ENCODE measurements at places on chromosomes 3 and 15.

GRCh38 chr3:184559336-184559735 is 2.2 kb upstream of the EPHB3 start:
- DNase-seq: no peak

DNA sequence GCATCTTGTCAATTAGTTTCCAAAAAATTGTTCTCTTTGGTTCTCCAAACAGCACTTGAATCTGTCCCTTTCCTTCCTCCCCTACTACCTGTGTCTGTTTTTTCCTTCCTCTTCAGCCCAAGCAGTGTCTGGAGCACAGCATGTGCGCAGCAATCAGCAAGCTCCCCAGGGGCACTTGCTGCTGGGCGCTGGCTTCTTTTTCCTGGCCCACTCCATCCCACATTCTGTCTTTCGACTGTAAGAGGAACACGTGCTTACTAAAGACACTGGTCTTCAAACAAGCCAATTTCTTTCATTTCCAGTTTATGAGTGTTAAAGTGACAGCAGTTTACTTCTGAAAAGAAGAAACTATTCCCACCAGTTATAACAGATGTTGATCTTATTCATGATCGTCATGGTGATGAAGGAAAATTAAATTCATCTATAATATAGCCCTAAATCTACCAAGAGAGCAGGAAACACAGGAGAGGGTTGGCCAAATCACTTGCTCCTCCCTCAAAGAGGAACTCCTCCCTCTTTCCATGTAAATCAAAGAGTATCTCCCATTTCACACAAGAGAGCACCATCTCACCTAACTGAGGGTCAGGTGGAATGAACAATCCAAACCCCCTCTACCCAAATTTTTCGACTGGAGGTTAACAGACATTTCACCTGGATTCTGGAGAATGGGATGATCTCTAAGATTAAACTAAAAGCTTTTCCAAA is 115.4 kb downstream of the IGF2BP2 start:
- no peak for DNase-seq

DNA sequence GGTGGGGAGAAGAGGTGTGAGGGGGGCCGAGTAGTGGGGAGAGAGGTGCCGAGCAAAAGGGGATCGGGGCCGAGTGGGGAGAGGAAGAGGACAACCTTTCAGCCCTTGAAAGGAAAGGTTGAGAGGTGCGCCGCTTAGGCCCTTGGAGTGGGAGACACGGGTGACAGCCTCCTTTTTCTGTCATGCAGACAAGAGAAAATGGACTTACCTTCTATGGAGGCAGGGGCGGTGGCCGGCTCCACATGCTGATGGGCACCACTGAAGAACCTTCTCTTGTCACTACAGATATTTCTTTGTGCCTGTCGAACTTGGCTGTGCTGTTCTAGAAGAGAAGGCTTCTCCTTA is 421 bp downstream of the KLHL18 start:
- peak; percentile 42 for DNase-seq

DNA sequence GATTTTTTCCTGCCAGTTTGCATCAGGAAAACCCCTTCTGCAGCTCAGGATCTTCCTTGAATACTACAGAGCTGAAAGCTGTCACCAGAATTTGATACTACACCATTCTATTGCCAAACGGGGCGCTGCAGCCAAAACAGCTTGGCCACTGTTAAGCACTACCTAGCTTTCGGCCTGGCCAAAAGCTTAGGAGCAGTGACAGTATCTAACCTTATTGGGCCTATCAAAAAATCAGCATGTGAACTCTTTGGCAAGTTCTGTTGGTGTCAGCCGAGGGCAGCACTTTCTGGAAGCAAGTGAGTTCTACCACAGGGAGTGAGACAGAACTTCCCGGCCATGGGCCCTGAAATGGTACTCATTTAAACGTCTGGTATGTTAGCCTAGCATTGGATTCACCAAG is 16.1 kb upstream of the GYG1 start:
- DNase-seq: no peak

- DNase-seq: peak; percentile 43
These were observed 28.7 kb downstream of the CMTM7 start for GRCh38 chr3:32420126-32421038.

- no peak for DNase-seq
These were observed 143.3 kb upstream of the WNT5A start for GRCh38 chr3:55630280-55630920.

- DNase-seq: no peak
These were observed 40.0 kb upstream of the RBMS3 start for GRCh38 chr3:29240887-29241286.

DNA sequence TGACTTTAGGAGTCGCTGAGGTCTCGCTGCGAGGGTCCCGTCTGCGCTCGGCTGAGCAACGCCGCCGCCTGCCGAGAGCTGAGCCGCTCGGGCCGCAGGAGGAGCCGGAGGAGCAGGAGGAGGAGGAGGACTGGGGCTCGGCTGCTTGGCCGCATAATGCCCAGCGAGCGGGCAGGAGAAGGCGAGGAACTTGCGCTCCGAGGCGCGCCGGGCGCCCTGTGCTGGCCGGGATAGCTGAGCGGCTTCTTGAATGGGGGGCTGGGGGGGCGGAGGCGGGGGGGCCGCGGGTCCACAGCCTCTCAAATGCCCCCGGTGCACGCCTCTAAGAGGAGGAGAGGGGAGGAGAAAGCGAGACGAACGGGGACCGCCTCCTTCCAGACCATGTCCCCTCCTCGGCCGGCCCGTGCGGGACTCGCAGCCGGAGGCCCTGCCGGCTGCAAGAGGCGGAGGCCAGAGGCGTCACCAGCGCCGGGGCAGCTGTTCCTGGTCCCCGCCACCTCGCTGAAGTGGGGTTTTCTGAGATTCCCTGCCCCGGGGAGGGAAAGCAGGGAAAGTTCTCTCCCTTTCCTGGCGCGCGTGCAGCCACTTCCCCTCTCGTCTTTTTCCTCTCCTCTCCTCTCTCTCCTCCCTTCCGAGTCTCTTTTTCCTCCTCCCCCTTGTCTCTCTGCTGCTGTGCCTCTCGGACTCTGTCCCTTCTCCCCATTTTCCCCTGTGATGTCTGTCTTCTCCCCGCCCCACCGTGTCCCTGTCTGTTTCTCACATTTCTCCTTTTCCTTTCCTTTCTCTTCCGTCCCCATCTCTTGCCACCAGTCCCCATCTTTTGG is at the start of gene ADAMTS9:
TSS of gene ADAMTS9 (minus strand) at position 220 of the 824 bp plus-strand sequence. CDS start 343 bp downstream, outside the sequence.
- DNase-seq: no peak

DNA sequence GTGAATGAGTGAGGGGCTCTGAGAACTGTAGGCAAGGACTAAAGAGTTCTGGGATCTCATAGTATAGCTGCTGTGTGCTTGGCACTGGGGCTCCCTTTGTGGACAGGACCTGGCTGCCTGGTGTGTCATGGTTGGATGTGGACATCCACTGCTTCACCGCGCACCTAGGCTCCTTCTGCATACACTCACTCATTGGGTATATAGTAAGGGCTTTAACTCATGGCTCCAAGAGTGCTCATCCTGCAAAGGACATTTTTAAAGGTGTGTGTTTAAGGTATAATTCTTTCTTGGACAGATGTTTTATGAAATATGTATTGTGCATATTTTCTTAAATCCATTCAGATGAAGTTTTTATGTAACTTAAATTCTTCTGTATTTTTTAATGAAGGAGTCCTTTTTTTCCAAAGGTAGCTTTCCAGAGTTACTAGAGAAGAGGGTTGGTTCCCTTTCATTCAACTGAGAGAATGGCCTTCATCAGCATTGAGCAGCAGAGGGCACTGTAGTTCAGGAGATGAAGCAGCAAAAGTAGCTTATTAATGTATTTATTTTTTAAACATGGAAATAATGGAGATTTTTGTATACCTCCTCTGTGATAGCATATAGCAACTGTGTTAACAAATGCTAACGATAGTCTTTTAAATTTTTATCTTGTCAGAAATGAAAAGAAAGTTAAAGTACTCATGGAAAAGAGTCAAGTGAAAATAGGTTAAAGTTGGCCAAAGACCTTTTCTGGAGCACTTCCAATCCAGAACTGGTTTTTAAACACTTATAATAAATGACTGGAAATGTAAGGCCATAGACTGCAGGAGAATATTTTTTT is 25.2 kb downstream of the OXNAD1 start:
- peak; percentile 57 for DNase-seq

DNA sequence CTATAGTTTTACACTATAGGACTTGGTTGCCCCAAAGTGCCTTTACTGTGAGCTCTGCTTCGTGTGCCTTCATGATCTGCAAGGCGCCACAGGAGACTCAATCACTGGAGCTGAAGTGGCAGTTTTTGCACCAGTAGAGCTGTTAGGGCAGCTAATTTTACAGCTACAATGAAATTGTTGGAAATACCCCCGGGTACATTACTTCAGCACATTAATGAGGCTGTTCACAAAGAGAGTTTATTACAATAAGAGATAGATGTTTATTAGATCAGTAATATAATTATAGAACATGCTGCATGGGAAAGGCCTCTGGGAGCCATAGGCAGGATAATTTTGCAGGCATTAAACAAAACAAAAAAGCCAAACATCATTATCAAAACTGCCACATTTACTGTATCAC is 231.1 kb downstream of the CTNNB1 start:
- DNase-seq: no peak

DNA sequence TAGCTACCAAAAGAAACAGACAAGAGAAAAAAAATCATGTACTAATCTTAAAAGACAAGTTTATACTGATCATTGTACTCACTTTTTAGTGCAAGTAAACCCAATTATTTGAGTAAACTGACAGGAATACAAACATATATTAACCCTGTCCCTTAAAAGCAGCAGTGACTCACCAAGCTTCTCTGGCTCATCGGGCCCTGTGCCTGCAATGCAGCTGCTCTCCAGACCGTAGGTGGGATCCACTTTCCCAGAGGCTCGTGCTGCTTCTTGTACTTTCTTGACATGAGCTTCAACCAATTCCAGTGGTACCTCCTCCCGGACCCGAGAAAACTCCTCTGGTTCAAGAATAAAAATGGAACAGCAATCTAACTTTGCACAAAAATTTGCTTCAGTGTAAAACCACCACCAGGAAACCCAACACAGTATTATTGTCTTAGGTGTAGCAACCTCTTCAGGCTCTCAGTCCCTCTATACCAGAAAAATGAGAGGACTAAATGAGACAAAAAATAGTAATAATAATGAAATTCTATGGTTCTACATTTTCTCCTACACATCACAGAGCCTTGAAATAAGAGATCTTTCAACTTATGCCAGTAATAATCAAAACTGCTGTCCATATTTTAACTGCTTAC is 82.6 kb upstream of the CSPG5 start:
- DNase-seq: no peak

DNA sequence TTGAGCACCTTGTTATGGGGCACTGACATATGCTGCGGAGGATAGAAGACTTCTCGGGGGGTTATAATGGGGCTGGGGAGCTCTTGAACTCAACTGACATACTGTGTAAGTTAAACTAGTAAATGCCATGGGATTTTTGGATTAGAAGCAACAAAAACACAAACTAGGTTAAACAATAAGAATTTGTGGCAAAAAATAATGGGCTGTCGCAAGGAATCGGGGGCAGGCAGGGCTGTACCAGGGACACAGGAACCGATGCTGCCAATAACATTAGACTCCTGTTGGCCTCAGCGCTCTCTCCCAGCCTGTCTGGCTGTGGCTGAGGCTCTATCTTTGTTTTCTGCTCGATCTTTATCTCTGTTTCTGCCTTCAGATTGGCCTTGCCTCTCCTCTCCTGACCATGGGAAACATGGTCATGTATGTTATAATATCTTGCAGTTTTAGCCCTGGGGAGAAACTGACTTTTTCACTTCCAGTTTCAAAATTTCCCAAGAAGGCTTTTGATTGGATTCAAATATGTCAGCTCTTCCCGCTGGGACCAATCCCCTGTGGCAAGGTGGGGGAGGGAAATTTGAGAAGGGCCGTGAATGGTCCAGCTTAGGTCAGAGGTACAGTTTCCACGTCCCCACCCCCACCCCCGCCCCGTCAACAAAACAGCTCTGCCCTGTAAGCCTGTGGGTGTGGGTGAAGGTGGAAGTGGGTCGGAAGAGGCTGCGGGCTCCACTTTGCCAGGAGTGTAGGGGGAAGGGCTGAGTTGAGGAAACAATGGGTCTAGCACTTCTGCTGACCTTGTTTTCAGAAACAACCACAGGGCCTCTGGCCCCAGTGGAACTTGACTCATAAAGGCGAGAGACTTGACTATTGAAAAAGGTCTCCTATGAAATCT is 161.1 kb upstream of the TBL1XR1 start:
- peak; percentile 71 for DNase-seq

DNA sequence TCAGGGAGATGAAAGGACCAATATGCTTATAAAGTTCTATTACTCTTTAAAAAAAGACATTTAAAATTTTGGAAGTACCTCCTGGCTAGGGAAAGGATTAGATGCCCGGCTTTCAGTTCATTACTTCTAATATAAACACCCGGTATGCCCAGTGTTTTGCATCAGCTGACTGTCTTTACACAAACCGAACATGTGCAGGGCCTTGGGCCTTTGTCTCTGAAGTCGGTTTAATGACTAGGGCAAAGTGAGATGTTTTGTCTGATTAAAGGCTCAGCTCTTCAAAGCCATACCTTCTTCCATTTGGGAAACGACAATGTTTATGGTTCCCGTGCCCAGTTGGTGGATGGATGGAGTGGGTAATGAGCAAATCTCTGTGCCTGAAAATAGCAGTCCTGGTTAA is 179.3 kb upstream of the LRTM1 start:
- DNase-seq: no peak

- DNase-seq: no peak
These were observed 366.3 kb downstream of the TIGIT start for GRCh38 chr3:114660124-114660523.

GRCh38 chr3:143975554-143976152 is 4.0 kb downstream of the DIPK2A start:
- DNase-seq: no peak

DNA sequence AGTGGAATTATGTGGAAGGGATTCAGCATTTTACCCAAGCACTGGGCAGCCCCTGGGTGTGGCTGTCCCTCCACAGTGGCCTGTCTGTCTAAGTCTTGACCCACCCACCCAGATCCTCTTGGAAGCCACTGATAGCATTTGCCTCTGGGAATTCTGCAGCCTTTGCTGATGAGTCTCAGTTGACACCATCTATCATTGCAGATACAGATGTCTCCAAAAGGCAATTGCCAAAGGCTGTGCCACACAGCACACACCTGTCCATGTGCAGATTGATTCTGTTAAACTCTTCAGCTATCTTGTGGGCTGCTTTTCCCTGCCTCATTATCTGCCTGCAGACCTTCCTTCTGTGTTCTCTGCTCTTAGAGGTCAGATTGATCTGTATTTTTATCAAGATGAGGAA is 18.1 kb downstream of the CX3CR1 start:
- no peak for DNase-seq

DNA sequence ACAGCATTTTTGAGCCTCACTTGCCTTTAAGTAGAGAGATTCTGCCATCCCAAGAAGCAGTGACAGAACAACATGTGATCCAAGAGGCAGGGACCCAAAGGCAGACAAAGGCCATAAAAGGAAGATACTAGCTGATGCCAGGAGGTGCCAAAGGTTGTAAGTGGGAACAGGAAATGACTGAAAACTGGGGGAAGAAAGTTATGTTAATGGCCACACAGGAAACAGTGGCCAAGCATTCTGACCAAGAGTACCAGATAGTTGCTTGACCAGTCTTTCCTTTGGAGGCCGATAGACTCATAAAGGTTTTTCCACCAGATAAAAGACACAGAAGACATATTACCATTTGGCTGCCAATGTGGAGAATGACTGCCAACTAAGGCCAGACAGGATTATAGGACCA is 274.5 kb upstream of the PEX5L start:
- no peak for DNase-seq

GRCh38 chr3:178568155-178568731 is 32.0 kb downstream of the KCNMB2 start:
- DNase-seq: no peak

GRCh38 chr3:52405066-52405465 is 39.8 kb downstream of the SEMA3G start:
- no peak for DNase-seq

- DNase-seq: no peak
These were observed 65.5 kb upstream of the ADAMTSL3 start for GRCh38 chr15:83588441-83588840.

All from activated naive CD8-positive, alpha-beta T cell treated with anti-CD3 and anti-CD28 coated beads, Interleukin-2, amount 50 U/mL, for 24 hours (primary cell).